ENCODE measurements at places on chromosomes 11 and 22. TPM values are rescaled to one million over a fixed set of nuclear protein-coding genes. Genes with fewer than 3 reads are reported as not detected.

KCNK7 gene
- 0.37 TPM for total RNA-seq

KDM4D gene
- total RNA-seq = 2.4 TPM

P4HA3 gene
- not detected for total RNA-seq

- H3K4me1 ChIP-seq = no peaks in the 10 kb centered on the region
- no peaks in the 10 kb centered on the region for H3K36me3 ChIP-seq
- H3K27ac ChIP-seq = no peak overlapping the region
- peaks cover 4% of the 10 kb centered on the region for H3K27me3 ChIP-seq
- no peak overlapping the region for H3K4me3 ChIP-seq
These were observed 4.3 kb upstream of the OR52E1 start for GRCh38 chr11:5065027-5065426.

GRCh38 chr11:69878927-69879728, 59.9 kb upstream of the FGF3 start:
- H3K27me3 ChIP-seq = peaks cover 11% of the 10 kb centered on the region
- H3K27ac ChIP-seq = no peak overlapping the region
- H3K36me3 ChIP-seq = no peaks in the 10 kb centered on the region

DNA sequence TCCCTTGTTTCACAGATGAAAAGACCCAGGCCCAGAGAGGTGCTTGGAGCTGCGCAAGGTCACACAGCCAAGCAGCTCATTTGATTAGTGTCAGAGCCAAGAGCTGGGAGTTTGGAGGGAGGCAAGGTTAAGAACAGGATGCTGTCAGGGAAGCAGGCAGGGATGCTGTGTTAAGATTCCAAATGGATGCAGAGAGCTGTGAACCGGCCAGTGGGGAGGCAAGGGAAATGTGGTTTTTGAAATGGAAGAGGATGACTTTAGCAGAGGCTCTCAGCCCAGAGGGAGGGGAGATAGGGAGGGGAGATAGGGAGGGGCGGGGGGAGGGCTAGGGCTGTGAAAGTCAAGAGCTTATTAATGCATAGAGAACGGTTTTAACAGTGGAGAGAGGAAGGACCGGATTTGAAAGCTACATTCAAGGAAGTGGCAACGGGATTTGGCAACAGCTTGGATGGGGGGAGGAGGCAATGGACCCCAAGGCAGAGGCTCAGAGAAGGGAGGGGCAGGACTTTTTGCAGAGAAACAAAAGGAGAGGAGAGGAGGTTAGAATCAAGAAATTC, 13.0 kb downstream of the RTN4RL2 start:
- no peak for DNase-seq
- no peak overlapping the region for H3K4me3 ChIP-seq
- H3K4me1 ChIP-seq = peaks cover 28% of the 10 kb centered on the region
